ENCODE measurements at places on chromosomes 4 and X.
A peak's percentile ranks its signal among the peaks of the same experiment; 100 is the strongest.

GRCh38 chr4:3054169-3054759, 20.1 kb downstream of the HTT-AS start:
- DNase-seq = no peak

GRCh38 chr4:6568148-6568547, 6.8 kb upstream of the MAN2B2 start:
- DNase-seq = no peak

- no peak for DNase-seq
Measured at GRCh38 chr4:12712648-12713339, 771.3 kb downstream of the RAB28 start.

GRCh38 chr4:188714907-188715306, 575.7 kb downstream of the TRIML1 start:
- DNase-seq = no peak

- DNase-seq = no peak
Measured at GRCh38 chrX:134803551-134804183, 145.4 kb upstream of the PLAC1 start.

DNA sequence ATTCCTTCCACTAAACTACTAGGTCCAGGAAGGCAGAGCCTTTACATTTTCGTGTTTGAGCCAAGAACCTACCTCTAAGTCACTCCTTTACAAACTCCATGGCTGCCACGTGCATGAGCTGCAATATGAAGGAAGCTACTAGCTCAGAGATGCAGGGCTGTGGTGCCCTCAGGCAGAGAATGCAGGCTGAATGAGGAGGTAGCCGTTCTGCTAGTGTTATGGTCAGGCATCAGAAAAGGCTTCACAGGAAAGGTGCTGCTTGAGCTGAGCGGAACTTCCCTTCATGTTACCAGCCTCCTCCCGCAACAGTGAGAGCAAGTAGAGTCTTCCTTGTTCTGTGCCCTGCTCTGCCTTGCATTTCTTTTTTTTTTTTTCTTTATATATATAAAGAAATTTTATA, 148.3 kb upstream of the PACRGL start:
- no peak for DNase-seq

DNA sequence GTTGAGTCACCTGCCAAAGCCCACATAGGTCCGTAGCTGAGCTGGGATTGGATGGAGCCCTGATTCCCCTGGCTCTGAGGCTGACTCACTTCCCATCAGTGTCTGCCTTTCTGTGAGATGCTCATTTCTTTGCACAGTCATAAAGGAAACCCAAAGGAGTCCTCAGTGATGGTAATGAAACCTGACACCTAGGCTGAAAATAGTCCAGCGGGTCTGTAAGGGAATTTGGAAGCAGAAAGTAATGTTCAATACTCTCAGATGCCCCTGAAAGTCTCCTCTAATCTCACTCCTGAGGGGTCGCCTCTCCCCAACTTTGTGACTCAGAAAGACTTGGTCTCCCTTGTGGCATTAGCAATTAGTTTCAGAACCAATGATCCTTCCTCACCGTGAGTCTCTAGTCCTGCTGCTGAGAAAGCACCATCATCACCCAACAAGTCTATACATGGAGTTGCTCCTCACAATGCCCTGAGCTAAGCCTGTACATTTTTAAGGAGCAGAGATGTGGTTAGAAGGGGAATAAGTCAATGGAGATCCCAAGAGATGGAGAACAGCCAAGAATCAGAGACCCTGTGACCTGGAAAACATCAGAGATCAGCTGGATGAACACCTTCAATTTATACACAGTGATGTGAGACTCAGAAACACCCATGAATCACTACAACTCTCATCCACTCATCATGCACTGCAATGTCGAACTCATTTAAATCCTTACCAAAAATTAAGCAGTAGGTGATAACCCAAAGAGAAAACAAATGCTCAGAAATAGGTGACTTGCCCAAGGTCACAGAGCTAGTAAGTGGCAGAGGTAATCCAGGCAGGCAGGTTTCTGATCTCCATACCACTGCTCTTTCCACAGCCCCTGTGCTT, 219.0 kb upstream of the CPEB2 start:
- no peak for DNase-seq

- no peak for DNase-seq
Measured at GRCh38 chr4:169314906-169315305, 44.1 kb upstream of the SH3RF1 start.

GRCh38 chrX:97740044-97740443, 856.3 kb downstream of the RPA4 start:
- DNase-seq = no peak

- DNase-seq = peak; percentile 89
Measured at GRCh38 chrX:119503484-119503861, 35.2 kb downstream of the SLC25A5 start.

GRCh38 chr4:37964734-37965457, 4.7 kb downstream of the PTTG2 start:
- no peak for DNase-seq

- DNase-seq = no peak
Measured at GRCh38 chrX:138771047-138771446, 59.5 kb upstream of the FGF13 start.

DNA sequence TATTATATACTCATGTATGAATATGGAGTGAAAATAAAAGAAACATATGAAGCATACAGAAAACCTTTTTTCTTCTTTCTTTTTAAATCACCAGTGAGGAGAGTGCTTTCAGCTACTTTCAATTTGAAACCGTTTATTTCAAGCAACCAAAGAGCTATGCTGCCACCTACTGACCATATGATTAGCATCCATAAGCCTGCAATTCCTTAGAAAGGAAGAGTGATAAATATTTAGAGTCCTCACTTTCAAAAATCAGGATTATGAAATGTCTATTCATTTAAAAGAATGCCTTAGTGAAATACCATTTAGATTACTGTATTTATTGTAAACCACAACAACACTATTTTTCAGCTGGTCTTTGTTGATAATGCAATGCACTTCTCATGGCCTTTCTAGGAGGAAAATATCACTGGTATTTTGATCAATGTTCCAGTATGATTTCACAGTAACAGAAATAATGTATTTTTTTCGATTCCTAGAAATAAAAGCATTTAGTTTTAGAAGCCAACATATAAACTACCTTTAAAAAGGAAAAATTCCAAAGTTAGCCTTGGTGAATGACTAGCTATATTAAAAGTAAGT, 667.6 kb downstream of the PCDH18 start:
- no peak for DNase-seq

DNA sequence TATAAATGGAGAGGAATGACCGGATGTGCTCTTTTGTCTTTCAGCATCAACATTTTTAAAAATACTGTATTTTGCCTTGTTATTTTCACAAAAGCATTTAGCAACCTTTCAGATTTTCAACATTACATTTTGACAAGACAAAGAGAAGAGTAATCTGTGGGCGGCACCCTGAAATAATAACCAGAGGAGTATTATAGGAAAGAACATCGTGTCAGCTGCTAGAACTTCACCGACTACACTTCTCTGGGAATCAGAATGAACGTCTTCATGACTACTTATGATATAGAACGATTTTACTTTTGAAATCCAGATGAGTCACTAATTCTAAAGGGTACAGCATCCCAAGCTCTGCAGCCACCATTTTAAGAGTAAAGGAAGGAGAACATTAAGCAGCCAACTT, 531.5 kb upstream of the FRG1 start:
- DNase-seq = no peak

- DNase-seq = no peak
Measured at GRCh38 chr4:172497321-172497720, 671.3 kb upstream of the GALNT7 start.

GRCh38 chrX:120791013-120791643, 84.5 kb downstream of the CT47B1 start:
- DNase-seq = peak; percentile 14

GRCh38 chr4:40453912-40454311, 118.8 kb downstream of the CHRNA9 start:
- no peak for DNase-seq

DNA sequence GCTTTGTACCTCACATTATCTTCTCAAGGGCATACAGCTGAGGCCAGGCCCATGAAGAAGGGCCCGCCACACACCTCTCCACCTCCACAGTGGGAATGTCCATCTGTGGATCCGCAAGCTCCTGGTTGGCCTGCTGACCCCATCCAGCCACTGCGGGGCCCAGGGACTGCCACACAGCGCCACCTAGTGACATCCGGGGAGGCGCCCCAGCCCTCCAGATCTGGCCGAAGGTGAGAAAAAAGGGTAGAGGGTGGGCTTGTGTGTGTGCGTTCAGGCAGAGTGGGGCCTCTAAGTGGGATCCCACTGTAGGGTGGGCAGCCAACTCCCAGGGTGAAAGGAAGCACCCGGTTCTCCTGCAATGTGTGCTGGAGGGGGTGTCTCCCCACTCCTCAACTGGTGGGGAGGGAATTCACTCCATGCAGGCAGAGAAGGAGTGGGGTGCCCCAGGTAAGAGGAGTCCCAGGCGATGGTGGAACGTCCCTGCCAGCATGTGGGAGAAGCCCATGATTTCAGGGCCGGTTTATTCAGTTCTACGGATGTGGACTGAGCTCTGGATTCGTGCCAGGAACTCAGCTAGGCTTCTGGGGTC, 117.3 kb downstream of the ENPP6 start:
- no peak for DNase-seq

- no peak for DNase-seq
Measured at GRCh38 chrX:24662352-24662751, 15.2 kb upstream of the PCYT1B start.

DNA sequence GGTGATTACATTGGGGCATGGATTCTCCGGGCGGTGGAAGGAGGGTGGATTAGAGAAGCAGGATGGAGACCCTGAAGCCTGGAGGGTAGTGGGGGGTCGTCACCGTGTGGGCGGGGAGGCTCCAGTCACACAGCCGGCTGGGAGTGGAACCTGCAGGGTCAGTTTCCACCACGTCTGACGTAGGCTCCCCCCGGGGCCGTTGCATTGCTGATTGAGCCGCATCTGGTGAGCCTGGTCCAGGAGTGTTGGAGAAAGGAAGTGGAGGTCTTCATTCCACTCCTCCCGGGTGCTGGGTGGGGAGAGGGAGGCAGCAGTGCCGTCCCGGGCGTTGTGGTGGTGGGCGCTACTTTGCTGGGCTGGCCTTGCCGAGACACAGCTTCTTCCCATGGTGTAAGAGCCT, 28.1 kb downstream of the TBC1D14 start:
- DNase-seq = no peak
